ENCODE measurements at places on chromosomes 13 and 19.

DNA sequence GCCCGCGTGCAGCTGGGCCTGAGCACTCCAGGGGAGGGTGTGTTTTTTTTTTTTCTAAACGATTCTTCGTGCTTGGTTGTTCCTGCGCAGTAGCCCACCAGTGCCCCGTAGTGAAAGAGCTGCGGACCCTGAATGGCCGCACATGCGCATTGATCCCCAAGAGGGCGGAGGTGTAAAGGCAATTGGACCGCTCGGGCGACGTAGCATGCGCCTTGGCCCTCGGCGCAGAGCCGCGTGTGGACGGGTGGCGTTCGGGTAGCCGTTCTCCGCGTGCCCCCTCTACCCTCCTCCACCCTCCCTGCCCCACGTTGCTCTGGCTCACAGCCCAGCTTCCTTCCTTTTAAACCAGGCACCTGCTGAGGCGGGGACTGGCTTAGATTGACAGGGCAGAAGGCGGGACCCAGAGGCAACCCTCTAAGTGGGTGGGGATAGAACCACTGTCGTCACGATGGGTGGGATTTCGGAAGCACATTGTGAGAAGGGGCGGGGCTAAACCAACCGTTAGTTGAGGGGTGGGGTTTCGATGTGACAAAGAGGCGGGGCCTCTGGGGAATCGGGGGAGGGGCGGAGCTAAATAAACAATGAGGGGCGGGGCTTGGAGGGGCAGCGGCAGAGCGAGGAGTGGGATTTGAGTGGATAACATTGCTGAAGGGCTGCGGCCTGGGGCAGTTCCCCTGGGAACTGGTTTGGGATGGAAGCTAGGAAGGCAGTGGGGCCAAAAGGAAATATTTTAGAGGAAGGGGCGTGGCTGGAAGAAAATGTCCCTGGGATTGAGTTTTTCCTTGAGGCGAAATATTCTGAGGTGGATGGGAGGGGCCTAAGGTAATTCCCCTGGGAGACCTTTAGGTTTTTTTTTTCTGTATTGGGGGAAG lies 543 bp upstream of the NUP62 start:
- DNase-seq, result peak; percentile 95

DNA sequence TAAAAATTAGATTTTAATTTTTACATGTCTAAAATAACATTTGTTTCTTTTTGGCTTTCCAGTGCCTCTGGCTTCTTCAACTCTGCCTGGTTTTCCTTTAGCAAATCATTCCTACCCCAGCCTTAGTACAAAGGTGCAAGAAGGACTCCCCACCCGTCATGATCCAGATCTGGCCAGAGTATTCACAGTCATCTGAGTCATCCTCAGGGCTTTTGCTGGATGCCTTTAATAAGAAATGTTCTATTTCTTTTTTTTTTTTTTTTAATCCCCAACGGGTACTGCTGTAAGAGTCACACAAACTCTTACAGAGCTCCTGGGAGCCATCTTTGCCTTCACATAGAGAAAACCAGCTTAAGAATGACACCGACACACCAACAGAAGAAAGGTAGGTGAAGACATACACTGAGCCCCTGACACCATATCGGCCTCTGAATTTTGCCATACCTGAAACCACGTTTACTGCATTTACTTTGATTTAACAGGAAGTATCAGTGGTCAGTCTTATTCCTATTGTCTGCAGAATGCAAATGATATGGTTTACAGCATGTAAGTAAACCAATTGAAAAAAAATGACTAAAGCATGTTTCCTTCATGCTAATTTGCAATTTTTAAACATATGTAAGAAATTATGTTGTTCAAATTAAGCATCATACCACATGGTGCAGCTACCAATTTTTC lies 184.4 kb downstream of the NALCN start:
- DNase-seq, result no peak

GRCh38 chr13:75850916-75851315 lies 214.8 kb downstream of the LMO7 start:
- no peak for DNase-seq

DNA sequence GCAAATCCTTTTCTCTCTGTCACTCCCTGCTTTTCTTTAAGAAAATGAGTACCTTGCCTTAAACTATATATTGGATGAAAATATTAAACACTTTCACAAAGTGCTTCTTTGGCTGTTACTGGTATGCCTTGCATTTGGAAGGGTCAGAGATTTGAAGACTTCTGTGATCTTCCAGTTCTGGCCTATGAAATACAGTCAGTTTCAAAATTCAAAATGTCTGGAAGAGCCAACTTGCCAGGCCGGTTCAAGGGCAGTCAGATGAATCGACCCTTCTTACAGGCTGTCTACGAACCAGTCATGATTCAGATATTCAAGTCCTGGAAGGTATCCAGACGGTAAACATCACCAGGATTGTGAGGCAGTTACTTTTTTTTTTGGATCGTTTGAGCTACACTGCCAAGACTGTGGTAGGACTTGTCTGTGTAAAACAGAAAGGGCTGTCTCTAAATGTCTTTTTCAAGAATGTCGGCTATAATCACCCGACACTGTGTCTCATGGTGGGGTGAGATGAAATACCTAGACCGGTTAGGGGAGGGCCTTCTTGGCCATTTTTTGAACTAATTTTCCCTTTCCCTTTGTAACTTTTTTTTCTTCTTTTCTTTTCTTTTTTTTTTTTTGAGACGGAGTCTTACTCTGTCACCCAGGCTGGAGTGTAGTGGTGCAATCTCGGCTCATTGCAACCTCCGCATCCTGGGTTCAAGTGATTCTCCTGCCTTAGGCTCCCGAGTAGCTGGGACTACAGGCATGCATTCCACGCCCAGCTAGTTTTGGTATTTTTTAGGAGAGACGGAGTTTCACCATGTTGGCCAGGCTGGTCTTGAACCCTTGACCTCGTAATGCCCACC lies 11.2 kb downstream of the ACTN4 start:
- DNase-seq, result no peak

DNA sequence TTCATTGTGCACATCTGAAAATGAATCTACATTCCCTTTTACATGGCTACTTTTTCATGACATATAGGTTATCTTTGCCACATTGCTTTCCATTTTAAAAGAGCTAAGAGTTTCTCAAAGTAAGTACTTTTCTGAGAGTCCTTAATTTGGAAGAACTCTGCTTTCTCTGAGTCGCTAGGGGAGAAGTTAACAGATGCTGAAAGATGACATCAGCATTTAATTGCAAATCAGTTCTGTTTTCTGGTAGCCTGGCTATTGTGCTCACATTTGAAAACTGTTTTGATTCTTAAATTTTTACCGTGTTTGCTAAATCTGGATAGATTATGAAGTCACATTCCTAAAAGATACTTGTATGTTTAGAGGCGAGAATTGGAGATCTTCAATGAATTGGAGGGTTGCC lies 107.7 kb upstream of the C1QTNF9B start:
- no peak for DNase-seq

DNA sequence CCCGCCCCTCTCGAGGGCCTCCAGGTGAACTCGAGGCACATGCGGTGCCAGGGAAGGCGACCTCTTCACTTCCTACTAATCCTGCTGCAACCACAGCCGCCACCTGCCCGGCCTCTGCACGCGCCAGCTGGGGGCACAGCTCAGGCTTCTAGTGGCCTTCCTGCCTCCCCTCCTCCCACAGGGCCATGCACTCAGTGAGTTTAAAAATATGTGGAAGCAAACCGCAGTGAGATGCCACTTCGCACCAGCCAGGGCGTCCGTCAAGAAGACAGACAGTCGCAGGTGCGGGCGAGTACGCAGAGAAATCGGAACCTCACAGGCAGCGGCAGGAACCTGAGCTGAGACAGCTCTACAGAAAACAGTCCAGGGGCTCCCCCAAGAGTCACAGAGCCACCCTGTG lies 10.4 kb downstream of the LMNB2 start:
- DNase-seq, result peak; percentile 59

DNA sequence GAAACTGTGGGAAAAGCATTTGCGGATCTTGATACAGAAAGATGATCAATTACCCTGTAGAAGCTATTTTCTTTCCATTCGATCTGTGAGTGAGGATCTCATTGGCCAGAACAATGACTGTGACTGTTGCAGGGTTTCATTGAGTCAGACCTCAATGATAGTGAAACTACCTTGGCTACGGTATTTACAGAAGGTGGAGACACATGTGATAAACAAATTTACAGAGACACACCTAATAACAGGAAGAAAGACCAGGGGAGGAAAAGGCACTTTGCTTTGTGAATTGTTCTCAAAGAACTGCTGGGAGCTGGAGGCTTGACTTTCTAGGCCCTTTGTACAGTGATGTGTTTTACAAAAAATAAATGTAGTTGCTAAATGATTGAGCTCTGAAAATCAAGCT lies 19.9 kb upstream of the ARGLU1 start:
- no peak for DNase-seq

GRCh38 chr19:2820112-2820702 lies 539 bp downstream of the ZNF554 start:
- DNase-seq, result no peak

DNA sequence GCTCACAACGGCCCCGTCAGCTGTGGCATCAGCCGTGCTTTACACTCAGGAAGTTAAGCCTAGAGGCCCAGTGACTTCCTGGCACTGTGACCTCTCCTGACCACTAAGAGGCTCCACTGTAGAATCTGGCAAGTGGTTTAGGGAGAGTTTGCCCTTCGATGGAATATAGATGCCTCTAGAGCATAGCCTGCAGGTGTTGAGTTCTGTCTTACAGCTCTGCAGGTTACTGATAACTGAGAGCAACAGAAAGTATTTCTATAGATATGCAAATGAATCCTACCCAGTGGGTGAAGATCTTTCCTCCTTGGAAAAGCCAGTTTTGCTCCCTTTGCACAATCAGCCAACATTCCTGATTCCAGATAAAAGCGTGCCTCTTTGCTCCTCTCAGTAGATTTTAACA lies 35.8 kb downstream of the ATP12A start:
- no peak for DNase-seq

GRCh38 chr19:5138606-5139582 lies 170.0 kb downstream of the KDM4B start:
- DNase-seq, result peak; percentile 88

DNA sequence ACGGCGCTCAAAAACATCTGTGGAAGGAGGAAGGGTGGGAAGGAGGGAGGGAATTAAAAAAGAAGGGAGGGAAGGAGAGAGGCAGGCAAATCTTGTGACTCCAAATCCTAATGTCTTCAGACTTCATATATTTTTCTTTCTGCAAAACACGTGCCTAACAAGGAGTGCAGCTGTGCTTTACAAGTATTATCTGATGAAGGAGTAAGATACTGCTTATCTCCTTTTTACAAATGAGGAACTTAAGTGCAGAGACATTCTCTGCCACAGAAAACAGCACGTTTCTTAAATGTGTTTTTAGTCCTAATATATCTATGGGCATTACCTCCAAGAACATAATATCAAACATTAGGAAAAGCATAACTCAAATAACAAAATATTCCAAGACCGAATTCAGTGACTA lies 6.5 kb downstream of the FLT3 start:
- DNase-seq, result no peak

GRCh38 chr19:39599116-39599515 lies 3.2 kb upstream of the LGALS13 start:
- DNase-seq, result peak; percentile 27

- no peak for DNase-seq
Measured at GRCh38 chr19:10114651-10115391, 3.3 kb downstream of the P2RY11 start.

GRCh38 chr19:9183000-9183399 lies 4.2 kb downstream of the OR7D2 start:
- DNase-seq, result no peak

- DNase-seq, result no peak
Measured at GRCh38 chr13:36190771-36191170, 23.6 kb downstream of the SOHLH2 start.

GRCh38 chr13:41919031-41919740 lies 41.7 kb downstream of the VWA8 start:
- no peak for DNase-seq

GRCh38 chr13:26095846-26096610 lies 44.2 kb upstream of the SHISA2 start:
- DNase-seq, result no peak

DNA sequence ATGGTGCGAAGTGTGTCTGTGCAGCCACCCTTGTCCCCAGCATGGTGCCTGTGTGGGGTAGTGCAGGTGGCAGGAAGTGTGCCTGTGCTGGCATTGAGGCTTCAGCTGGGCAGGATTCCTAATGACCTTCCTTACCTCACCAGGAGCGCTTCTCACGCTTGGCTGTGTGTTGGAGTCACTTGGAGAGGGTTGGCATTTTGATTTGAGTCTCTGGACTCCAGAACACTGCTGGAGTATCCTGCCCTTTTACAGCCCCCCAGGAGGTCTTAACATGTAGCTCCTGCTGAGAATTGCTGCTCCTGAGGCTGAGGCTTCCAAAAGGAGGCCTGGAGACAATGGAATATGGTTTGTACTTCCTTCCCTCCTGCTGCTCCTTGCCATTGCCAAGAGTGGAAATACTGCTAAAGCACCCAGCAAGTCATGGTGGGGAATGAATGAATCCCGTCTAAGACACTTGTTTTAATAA lies 87.1 kb downstream of the ARHGEF7 start:
- DNase-seq, result no peak

- DNase-seq, result no peak
Measured at GRCh38 chr13:79187917-79188690, 218.0 kb downstream of the RBM26 start.

GRCh38 chr13:33347861-33348260 lies 62.3 kb upstream of the STARD13 start:
- no peak for DNase-seq

DNA sequence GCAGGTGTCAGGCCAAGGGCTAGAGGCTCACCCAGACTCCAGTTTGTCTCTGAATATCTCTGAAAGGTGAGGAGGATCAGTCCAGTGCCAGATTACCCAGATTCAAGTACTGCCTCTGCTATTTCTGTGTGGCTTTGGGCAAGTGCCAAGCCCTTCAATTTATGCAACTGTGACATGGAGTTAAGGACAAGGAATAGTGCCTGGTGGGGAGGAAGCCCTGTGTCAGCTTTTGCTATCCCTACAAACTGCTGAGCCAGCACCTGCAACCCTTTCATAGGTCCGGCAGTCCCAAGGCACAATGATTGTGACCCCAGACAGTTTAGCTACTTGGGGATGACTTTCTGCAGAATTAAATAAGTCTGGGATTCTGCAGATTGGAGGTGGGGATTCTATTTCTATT lies 123.0 kb downstream of the KL start:
- DNase-seq, result no peak

- no peak for DNase-seq
Measured at GRCh38 chr13:72853000-72853399, 71.1 kb downstream of the PIBF1 start.

GRCh38 chr13:25042151-25042865 lies 53.6 kb upstream of the PABPC3 start:
- no peak for DNase-seq
